ENCODE measurements at places on chromosomes 11 and 22.

DNA sequence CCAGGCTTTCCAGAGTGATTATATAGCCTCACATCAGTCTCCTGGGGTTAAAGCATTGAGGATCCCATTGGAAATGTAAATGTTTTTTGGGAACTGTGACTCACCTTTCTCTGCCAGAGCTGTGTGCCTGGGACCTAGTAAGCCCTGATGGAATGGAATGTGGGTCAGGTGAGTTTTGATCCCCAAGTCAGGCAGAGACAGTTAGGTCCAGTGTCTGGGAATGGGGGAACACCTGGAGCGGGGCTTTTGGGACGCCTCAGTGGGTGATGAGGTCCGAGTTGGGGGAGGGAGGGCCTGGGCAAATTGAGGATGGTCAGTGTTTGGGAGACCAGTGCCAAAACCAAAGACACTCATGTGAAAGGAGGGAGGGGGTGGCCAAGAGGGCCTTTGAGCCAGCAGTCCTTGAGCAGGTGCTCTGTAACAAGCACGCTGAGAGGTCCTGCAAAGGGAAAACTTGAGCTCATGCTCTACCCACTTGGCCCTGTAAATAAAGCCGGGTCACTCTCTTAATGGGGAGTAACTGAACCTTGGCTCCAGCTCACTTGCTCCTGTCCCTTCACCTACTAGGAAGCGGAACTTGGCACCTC, 104.7 kb downstream of the NAV2 start:
- no peak for DNase-seq

DNA sequence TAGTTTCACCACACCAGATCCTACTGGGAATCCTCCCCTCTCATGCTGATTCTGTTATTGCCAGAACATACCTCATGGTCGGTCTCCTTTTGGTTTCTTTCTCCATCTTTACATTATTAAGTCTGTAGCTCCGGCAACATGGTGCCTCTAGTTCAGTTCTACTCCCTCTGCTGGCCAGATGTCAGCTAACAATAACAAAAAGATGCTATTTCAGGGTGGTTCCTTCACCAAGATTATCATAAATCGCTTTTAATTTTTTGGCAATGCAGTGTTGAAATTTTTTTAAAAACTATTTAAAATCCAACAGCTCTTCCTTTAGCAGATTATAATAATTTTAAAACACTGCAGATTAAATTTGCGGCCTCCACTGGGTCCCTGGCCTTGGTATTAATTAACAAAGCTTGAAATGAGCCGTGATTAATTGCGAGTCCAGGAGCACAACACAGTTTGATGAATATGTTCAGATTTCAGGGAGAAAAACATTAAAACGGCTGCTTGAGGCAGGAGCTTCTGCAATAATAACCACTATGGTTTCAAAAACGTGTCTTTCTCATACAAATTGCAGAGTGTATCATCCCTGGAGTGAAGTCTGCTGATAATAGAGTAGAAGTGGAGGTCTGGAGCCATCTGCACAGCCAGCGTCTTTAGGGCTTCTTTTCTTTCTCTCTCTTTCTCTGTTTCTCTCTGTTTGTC, 492.9 kb upstream of the KIRREL3 start:
- no peak for DNase-seq

- no peak for DNase-seq
These were observed 19.1 kb downstream of the LRP5 start for GRCh38 chr11:68331338-68331947.

DNA sequence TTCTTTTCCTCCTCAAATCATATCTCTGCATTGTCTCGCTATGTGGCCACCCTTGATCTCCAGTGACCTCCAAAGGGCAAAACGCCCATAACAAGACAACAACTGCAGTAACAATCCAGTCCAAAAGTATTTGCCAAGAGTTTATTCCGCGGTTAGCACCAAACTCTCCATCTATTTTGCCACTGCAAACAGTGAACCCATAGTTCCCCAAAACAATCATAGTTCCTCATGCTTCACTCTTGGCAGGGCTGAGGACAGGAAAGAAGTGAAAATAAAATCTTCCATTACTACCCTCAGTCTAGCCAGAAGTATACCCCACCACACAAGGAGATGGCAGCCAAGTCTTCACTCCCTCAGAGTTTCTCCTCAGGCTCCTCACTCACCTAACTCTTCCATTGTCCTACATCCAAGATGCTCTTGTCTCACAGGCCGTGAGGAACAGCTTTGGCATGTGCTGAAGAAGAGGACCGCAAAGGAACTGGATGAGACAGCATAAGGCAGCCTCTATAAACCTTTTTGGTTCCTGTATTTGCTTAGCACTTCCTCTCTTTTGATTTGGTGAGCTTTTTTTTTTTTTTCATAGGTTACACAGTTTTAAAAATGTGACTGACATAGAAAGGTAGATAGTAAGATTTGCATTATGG, at the start of gene LPXN:
Gene LPXN (minus strand): TSS at position 480 of the 644 bp plus-strand sequence. CDS start 84 bp downstream, at position 396.
- no peak for DNase-seq

DNA sequence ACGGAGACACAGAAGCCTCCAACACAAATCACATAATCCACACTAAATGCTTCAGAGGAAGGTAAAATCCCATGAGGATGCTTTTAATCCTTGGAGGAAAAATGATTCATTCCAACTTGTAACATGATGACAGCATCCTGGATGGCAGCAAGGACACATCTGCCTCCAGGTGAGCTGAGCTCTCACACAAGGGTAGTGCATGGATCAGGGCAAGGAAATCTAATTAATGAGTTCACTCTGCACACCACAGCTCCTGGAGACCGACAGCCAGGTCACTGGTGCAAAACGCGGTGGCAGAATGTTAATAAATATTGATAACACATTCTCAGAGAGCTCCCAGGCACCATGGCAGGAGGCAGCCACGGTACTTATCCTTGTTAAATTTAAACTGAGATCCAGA, 40.3 kb upstream of the CYP2D6 start:
- no peak for DNase-seq

GRCh38 chr22:38724926-38725571, 19.3 kb downstream of the GTPBP1 start:
- no peak for DNase-seq

GRCh38 chr22:43980579-43980978, 25.3 kb downstream of the SAMM50 start:
- no peak for DNase-seq

DNA sequence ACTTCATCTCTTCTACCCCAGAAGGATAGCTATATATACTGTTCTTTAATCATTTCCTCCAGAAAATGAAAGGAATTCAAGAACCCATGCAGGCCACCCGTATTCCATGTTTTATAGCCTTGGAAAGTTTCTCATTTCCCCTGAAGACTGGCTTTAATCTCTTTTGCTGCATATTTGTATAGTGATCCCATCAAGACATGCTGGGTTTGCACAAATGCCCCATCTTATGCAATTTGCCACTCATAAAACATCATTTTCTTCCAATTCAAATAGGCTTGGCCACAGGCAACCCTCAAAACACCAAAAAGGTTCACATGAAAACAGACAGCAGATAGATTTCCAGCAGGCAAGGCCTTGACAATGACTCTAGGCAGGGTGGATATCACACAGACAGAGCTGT, 28.3 kb upstream of the APOA1 start:
- no peak for DNase-seq

- DNase-seq, result no peak
These were observed at the start of gene SMIM45 for GRCh38 chr22:41951898-41952474. Gene SMIM45 (plus strand): TSS chr22:41952150.

DNA sequence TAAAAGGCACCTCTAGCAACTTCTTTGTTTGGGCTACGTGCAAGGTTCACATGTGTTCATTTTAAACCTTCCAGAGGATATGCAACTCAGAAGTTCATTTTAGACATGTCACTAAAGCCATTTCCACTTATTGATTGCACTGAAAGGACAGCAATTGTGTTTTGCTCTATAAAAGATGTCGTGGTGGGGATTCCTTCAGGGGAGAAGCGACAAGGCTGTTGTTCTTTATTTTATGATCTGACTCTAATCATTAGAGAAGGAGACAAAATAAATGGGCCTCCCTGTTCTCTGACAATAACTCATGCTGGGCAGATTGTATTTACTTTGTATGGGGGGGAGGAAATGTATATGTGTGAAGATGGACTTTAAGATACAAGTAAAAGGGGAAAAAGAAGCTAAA, 370.1 kb upstream of the ARHGAP42 start:
- DNase-seq, result no peak

GRCh38 chr22:47806894-47807293, 1044.4 kb downstream of the TBC1D22A start:
- DNase-seq, result no peak

GRCh38 chr11:76797341-76798201, 14.4 kb downstream of the TSKU start:
- DNase-seq, result no peak

DNA sequence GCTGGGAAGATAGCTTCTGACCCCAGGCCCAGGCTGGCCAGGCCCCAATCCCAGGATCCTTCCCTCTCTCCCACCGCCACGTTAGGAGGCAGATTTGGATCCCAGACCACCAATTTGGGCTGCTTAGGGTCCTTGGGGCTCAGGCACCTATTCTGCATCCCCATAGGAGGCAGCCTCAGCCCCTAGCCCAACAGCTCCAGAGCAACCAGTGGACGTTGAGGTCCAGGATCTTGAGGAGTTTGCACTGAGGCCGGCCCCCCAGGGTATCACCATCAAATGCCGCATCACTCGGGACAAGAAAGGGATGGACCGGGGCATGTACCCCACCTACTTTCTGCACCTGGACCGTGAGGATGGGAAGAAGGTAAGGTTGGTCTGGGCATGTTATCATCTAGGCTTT, 16.1 kb downstream of the TUB start:
- DNase-seq, result no peak

DNA sequence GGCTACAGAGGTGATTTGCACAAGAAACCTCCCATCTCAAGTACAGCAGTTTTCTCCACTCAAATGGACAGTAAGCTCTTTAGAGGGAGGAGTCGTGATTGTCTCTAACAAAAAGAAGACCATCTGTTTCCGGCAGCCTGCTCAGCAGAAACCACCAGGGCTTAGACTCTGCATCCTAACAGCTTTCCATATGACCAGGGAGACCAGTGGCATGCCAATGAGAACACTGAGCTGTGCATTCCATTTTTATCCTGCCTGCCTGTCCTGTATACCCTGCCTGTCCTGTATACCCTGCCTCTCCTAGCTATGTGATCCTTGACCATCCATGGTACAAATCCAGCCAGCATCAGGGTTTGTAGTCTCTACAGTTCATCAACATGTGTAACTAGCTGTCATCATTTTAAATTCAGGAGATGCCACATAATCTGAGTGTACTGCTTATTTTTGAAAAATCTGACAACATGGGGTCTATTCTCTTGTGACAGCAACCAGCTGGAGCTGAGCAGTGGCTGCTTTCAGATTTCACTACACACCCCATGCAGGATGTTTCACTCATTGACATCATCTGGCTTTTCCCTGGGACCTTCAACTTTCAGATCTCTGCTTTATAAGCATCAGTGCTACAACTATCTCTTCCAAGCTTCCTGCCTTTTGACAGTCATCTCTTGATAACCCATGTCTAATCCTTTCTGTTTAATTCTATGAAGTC, 50.5 kb upstream of the POU2AF2 start:
- no peak for DNase-seq

- no peak for DNase-seq
These were observed 29.7 kb upstream of the SORL1-AS1 start for GRCh38 chr11:121482231-121483129.

DNA sequence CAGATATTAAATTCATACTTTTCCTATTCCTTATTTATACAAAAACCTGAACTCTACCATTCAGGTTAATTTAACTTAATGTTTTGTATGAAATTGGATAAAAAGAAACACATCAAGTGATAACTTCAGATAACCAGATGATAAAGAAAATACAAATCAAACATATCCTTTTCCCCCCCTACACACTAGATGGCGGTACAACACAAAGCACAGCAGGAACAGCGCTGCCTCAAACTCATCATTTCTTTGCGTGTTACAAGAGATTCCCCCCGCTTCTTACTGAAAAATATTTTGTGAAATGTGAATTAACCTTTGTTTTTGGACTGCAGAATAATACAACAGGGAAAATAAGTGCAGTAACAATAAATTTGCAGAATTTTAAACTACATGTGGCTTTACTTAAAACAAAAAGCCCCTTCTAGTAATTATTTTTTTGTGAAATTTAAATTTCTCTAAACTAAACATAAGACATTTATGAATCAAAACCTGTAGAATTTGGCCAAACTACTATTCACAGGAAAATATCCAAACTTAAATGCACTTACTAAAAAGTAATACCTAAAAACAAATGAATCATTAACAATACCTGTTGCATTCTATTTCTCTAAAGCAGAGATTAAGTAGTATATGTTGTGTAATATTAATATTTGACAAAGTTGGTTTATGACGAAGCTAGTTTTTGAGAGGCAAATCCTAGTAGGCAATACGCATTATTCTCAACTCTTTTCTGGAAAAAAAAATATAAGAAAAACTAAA, 74.4 kb downstream of the ARHGAP32 start:
- DNase-seq, result peak; percentile 2

GRCh38 chr11:33709466-33709865, 8.8 kb upstream of the C11orf91 start:
- DNase-seq, result no peak

DNA sequence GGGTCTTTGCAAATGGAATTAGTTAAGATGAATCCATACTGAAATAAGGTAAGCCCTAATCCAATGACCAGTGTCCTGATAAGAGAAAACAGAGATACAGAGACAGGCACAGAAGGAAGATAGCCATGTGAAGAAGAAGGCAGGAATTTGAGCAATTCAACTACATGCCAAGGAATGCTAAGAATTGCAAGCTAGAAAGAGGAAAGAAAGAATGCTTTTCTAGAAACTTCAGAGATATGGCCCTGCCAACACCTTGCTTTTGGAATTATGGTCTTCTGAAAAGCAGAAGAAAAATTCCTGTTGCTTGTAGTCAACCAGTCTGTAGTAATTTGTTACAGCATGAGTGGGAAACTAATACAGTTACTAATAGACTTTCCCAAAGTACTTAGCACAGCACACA, 111.3 kb downstream of the SLC17A6 start:
- no peak for DNase-seq

- no peak for DNase-seq
These were observed 96.8 kb downstream of the BDNF start for GRCh38 chr11:27603376-27603990.

- no peak for DNase-seq
These were observed 6.4 kb downstream of the MOB2 start for GRCh38 chr11:1480191-1480554.

DNA sequence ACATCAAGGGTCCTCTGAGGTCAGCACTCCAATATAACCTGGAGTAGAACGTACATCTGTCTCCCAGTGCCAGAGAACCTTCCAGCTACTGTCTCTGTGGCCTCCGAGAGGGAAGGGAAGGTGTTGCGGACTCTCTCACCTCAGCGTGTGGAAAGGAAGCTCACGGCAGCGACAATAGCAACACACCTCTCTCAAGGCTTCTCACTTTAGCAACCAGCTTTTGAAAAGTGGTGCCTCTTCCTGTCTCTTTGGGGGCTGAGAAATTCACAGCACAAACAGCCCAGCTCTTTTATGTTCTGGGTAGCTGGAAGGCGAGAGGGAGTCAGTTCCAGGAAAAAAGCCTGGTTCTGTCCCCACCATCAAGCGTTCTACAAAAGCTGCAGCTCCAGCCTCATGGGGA, 156.9 kb upstream of the TBCEL start:
- no peak for DNase-seq

GRCh38 chr11:93216511-93217101, 18.8 kb upstream of the SLC36A4 start:
- DNase-seq, result no peak

GRCh38 chr11:119666463-119667131, 62.4 kb downstream of the NECTIN1 start:
- peak; percentile 39 for DNase-seq

- no peak for DNase-seq
These were observed 95.5 kb downstream of the WNT7B start for GRCh38 chr22:45881524-45881875.

- no peak for DNase-seq
These were observed 135.2 kb downstream of the WNT11 start for GRCh38 chr11:76071090-76071489.
